ENCODE measurements at places on chromosomes 12 and 14.

- DNase-seq = no peak
Measured at GRCh38 chr12:67382241-67382871, 113.2 kb downstream of the CAND1 start.

DNA sequence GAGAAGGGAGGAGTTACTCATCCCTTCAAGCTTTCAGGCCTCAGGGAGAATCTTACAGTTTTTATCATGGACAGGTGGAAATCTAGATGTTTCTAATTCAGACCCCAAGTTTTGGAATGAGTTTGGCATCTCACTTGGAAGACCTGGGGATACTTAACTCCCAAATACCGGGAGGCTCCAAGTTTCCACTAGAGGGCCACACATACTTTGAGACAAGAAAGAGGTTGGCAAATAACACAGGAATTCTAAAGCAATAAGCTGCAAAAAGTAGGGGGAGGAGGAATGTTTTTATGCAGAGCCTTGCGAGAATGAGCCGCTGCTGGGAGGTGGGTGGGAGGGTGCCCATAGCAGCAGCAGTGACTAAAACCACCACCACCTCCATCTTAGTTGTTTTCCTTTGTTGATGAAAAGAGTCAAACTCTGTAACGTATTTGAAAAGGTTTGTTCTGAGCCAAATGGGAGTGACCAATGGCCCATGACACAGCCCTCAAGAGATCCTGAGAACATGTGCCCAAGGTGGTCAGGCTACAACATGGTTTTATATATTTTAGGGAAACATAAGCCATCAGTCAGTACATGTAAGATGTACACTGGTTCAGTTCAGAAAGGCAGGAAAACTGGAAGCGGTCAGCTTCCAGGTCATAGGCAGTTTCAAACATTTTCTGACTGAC lies 34.2 kb upstream of the RNASE1 start:
- peak; percentile 36 for DNase-seq

DNA sequence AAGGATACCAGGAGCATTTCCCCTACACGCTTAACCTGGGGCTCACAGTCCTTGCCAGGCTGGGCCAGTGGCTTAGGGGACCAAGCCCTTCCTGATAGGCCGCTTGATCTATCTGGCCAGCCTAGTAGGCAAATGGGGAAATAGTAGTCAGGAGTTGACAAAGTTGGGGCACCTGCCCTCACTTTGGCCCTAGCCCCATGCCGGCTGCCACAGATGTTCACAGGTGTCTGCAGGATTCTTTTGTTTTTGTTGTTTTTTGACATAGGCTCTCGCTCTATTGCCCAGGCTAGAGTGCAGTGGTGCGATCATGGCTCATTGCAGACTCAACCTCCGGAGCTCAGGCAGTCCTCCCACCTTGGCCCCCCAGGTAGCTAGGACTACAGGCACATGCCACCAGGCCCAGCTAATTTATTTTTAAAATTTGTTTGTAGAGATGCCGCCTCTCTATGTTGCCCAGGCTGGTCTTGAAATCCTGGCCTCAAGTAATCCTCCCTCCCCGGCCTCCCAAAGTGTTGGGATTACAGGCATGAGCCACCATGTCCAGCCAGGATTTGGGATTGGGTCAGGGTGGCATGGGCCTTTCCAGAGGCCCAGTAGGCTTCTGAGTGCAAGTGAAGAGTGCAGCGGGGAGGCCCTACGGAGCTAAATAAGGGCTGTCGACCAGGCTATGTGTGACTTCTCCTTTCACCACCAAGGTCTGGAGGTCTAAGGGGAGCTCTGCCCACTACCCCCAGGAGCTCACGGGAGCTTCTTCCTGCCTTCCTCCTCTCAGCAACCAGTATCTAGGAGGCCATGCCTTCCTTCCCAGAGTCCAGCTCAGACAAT lies 15.5 kb upstream of the HDAC7 start:
- DNase-seq = no peak

DNA sequence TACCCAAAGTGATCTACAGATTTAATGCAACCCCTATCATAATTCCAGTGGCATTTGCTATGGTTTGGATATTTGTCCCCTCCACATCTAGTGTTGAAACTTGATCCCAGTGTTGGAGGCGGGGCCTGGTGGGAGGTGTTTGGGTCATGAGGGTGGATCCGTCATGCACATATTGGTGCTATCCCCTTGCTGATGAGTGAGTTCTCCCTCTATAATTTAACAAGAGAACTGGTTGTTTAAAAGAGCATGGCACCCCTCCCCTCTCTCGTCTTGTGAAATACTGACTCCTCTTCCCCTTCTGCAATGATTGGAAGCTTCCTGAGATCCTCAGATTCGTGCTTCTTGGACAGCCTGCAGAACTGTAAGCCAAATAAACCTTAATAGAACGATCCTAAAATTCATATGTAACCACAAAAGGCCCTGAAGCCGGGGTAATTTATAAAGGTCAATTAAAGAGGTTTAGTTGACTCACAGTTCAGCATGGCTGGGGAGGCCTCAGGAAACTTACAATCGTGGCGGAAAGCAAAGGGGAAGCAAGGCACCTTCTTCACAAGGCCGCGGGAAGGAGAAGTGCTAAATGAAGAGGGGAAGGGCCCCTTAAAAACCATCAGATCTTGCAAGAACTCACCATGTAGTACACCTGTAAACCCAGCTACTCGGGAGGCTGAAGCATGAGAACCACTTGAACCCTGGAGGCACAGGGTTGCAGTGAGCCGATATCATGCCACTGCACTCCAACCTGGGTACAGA lies 41.2 kb downstream of the SLC39A9 start:
- no peak for DNase-seq

DNA sequence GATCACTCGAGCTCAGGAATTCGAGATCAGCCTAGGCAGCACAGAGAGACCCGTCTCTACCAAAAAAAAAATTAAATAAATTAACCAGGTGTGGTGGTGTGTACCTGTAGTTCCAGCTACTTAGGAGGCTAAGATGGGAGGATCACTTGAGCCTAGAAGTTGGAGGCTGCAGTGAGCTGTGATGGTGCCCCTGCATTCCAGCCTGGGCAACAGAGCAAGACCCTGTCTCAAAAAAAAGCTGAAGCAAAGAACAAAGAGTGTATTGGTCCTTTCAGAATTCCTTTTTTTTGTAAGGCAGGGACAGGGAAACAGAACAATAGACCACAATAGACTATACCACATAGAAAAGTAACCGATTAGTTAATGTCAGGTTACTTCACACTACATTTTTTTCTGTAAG lies 47.4 kb downstream of the MARK3 start:
- DNase-seq = no peak

- no peak for DNase-seq
Measured at GRCh38 chr14:50668826-50669143, 679 bp upstream of the SAV1 start.

DNA sequence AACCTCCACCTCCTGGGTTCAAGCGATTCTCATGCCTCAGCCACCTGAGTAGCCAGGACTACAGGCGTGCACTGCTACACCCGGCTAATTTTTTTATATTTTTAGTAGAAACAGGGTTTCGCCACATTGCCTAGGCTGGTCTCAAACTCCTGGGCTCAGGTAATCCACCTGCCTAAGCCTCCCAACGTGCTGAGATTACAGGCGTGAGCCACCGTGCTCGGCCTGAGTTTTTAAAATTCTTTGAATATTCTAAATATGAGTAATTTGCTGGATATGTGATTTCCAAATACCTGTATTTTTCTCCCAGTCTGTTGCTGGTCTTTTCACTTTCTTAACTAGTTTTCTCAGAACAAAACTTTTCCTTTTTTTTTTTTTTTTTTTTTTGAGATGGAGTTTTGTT lies 27.4 kb downstream of the GIT2 start:
- no peak for DNase-seq

DNA sequence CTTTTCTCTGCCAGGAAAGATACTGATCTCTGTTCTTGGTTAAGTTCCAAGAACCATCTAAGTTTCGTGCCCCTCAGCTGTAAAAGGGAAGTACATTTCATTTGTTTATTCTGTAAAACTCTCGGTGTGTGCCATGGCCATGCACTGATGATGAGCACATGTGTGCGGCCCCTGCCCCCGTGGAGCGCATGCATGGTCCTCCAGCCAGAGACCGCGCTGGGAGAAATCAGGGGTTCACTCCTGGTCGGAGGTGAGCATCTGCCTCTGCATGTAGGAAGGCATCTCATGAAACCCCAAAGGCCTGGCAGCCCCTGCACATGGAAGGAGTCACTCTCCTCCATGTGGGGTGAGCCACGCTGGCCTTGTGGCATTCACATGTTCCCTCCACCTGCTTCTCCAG lies 102.5 kb upstream of the RTL1 start:
- DNase-seq = no peak

GRCh38 chr14:31864937-31865855 lies 211.9 kb upstream of the ARHGAP5 start:
- no peak for DNase-seq

DNA sequence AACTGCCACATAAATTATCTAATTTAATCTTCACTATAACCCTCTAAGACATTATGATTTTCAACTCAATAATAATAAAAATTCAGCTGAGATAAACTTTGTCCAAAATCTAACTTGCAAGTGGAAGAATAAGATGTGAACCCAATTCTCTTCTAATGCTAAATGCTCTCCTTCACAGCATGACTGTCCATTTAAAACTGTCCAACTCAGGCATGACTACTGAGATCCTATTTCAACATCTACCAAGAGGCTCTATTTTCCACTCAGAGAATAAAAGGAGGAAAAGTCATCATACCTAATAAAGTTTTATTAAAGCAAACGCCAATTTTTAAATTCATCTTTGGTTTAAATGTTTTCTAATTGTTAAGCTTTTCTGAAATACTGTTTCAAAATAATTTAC lies 183.6 kb downstream of the MED13L start:
- DNase-seq = no peak

DNA sequence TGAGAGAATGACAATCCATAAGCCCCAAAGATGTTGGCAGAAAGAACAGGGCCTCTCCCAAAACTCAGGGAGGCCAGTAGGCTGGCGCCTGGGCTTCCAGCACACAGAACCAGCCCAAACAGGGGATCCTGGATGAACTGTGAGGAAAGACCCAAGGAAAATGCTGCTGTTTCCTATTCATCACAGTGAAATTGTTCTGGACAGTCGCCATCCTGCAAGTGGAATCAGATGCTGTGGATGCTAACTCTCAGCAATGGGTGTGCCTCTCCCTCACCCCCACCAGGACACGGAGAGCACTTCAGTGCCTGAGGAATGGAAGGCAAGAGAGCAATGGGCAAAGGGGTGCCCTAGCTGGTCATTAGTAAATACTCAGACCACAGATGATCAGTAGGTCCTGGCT lies 80.8 kb downstream of the ANO2 start:
- no peak for DNase-seq
